ENCODE measurements at places on chromosomes 3 and 15.

DNA sequence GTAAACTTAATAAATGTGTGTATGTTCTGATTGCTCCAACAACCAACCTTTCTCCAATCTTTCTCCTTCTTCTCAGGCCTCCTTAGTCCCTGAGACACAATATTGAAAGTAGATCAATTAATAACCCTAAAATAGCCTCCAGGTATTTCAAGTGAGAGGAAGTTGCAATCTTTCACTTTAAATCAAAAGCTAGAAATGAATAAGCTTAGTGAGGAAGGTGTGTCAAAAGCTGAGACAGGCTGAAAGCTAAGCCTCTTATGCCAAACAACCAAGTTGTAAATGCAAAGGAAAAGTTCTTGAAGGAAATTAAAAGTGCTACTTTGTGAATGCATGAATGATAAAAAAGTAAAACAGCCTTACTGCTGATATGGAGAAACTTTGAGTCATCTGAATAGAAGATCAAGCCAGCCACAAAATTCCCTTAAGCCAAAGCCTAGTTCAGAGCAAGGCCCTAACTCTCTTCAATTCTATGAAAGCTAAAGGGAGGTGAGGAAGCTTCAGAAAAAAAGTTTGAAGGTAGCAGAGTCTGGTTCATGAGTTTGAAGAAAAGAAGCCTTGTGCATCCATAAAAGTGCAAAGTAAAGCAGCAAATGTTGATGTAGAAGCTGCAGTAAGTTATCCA is 38.6 kb downstream of the CCDC80 start:
- DNase-seq: no peak

DNA sequence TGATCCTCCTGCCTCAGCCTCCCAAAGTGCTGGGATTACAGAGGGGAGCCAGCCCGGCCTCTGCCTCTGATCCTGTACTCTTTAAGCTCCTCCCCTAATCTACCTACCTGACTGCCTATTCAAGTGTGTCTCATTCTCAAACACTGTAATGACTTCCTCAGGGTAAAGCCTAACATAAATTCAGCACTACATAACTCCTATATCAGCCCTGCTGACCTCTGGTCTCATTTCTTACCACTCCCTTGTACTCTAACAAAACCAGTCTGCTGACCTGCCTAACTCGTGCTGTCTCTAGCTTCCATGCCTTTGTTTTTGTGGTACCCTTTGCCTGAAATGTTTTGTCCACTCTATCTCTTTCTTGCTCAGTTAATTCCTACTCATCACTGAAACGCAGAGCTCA is 172.1 kb upstream of the IL12A start:
- DNase-seq: no peak

GRCh38 chr3:14481018-14481645 is 59.0 kb downstream of the GRIP2 start:
- DNase-seq: no peak

DNA sequence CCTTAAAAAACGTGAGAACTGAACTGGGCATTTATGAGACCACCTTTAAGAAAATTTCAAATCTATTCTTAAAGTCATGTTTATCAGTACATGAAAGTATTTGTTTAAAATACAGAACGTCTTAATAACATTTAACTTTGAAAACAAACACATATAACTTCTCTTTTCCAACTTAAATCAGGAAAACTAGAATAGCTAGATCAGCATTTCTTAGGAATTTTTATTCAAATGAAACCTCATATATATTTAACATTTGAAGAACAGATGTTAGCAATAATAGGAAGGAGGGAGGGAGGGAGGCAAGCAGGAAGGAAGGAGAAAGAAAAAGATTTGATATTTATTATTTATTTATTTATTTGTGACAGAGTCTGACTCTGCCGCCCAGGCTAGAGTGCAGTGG is 120.2 kb downstream of the NR1I2 start:
- DNase-seq: no peak

DNA sequence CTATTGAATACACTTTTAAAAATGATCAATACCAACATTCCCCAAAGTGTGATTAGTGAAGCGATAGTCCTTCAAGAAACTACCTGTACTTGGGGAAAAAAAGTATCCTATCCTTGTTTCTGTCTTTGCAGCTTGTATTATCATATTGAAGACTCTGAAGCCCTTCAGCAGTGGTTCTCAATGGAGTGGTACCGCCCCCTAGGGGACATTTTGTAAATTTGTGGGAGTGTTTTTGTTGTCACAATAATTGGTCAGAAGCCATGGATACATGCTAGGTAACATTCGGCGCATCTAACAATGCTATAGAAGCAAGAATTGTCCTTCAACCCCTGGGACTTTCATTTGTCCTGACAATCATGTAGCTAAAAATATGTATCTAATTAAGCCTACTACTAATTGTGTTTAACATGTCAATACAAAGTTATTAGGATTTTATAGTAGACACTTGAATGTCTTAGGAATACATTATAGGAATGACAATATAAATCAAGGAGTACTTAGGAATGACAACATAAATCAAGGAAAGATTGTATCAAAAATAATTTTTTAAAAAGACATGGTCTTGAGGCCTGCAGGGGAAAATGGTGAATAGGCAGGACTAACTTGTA is 53.7 kb downstream of the NMD3 start:
- DNase-seq: peak; percentile 13

GRCh38 chr15:64622410-64623260 is 152.8 kb downstream of the RBPMS2 start:
- DNase-seq: no peak

- DNase-seq: no peak
These were observed 34.2 kb upstream of the SSUH2 start for GRCh38 chr3:8678751-8679150.

- DNase-seq: no peak
These were observed 6.1 kb downstream of the GRAMD1C start for GRCh38 chr3:113844622-113845222.

GRCh38 chr3:67657192-67657591 is 2.8 kb upstream of the SUCLG2 start:
- DNase-seq: no peak

- no peak for DNase-seq
These were observed 109.4 kb upstream of the C15orf61 start for GRCh38 chr15:67411486-67411885.

DNA sequence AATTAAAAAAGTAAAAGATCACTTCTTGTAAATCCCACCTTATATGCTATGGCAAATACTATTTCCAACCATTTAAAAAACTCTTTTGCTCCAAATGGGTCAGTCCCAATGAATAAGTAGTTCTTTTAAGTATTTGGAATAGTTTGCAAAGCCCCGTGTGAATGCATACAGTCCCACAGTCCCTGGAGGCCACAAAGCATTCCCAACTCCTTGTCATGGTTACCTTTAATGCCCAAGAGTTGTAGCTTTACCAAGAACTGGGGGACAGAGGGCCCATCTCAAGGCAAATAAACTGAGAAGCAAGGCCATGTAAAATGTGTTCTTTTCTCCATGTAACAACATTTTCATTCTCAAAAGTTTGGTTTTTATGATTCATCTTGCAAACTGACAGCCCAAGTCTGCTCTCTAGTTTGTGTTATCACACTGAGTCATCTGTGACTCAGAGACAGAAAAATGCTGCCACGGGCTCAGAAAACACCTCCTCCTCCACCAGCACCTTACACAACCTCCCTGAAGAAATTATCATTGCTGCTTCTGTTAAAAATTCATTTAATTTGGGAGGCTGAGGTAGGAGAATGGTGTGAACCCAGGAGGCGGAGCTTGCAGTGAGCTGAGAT is 336.2 kb downstream of the ERC2 start:
- DNase-seq: no peak

DNA sequence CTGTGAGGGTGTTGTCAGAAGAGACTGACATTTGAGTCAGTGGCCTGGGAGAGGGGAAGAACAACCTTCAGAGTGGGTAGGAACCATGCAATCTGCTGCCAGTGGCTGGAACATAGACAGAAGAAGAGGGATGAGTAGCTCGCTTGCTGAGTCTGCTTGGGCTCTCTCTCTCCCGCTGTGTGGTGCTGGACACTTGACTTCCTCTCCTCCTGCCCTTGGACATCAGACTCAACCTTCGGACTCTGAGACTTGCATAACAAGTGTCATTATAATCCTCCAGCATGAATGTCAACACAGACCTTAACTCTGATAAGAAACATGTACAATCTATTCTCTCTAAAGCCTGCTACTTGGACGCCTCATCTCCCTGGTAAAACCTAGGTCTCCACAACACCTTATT is 5.9 kb upstream of the NMD3 start:
- no peak for DNase-seq

- DNase-seq: no peak
These were observed 3.1 kb downstream of the CHST13 start for GRCh38 chr3:126527006-126527405.

DNA sequence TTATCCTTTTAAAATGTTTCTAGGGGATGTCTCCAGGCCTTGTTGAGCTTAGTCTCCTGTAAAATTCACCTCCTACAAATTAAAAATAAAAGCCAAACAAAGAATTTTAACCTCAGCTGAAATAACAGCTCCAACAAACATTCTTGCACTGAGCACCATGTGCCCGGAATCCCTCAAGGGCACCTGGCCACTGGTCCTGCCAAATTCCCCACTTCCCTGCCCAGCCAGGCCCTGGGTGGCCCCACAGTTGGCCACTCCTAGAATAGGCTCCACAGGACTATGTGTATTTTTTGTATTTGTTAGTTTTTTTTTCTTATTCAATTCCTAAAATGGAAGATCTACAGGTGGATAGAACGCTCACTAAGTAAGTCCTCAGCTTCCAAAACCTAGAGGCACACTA is 33.1 kb upstream of the PLA2G4E start:
- DNase-seq: no peak

- no peak for DNase-seq
These were observed 241.4 kb downstream of the NFKBIZ start for GRCh38 chr3:102090721-102091045.

DNA sequence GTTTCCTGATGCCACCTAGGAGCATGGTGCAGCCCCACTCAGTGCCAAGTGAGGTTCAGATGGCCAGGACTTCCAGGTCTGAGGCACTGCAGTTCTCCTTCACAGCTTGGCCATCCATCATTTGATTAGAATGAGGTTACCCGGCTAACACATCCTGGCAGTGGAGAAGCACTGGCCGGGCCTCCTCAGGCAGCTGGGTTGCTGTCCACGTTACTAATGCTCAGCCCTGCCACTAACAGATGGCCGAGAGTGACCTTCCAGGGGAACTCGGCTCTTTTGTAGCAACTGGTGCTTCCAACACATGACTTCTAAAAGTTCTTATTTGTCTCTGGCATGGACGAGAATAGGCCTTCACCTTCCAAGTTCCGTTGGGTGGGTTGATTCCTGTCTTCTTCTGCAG is 204.6 kb upstream of the CFAP20DC start:
- DNase-seq: no peak

DNA sequence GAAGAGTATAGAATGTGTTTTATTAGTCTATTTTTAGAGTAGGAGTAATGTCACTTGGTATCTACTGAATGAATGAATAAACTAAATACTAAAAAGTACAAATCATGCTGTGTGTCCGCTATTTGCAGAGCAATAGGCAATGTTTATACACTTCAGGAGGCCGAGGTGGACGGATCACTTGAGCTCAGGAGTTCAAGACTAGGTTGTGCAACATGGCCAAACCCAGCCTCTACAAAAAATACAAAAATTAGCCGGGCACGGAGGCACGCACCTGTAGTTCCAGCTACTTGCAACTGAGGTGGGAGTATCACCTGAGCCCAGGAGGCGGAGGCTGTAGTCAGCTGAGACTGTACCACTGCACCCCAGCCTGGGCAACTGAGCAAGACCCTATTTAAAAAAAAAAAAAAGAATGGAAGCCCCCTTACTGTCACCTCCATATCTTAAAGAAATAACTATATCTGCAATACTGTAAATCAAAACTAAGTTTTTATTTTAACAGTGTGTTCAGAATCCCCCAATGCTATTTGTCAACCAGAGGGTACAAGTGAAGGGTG is 98.4 kb downstream of the DHX30 start:
- no peak for DNase-seq

- no peak for DNase-seq
These were observed 14.1 kb downstream of the LACTB start for GRCh38 chr15:63135804-63136203.

DNA sequence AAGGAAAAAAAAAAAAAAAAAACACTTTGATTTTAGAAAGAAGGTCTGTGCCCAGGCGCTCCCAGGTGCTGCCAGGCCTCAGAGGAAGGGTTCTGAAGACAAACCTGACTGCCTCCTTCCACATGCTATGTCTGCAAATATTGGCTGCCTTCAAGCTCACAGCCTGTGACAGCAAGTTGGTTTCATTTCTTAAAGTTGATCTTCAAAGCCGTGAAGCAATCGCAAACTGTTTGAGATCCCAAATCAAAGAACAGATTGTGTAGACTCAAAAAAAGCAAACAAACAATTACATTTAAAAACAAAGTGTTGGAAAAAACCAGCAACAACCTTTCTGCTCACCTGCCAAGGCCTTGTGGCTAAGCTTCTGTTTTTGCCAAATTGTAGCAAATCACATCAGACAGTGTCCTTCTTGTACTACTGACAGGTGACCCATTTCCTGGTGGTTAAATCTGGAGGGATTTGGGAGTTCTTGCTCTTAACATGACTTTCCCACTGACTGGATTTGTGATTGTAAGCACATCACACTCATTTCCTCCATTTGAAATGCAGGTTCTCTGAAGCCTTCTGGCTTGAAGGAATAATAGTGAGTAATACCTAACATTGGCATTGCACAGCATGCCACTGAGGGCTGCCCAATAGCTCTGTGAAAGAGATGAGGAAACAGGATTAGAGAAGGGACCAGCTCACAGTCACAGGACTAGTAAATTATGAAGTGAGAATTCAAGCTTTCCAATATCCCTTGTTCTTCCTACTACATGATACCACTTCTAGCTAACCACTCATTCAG is 502.4 kb downstream of the LPP start:
- DNase-seq: no peak

DNA sequence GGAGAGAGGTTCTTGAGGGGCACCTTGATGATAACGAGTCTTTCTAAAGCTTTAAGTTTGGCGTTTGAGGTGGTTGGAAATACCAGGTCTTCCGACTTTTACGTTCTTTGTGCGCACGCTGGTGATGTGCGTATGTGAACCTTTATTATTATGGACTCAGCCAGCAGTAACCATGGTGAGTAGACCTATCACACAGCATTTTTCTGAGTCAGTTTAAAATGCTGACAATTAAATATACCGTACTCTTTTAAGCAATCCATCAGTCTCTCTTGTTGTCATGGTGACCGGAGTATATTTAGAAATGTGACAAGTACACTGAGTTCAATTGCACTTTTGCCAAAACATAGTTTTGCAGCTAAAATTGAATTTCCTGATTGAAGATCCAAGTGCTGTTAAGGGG is 172.2 kb downstream of the LPP start:
- DNase-seq: no peak

DNA sequence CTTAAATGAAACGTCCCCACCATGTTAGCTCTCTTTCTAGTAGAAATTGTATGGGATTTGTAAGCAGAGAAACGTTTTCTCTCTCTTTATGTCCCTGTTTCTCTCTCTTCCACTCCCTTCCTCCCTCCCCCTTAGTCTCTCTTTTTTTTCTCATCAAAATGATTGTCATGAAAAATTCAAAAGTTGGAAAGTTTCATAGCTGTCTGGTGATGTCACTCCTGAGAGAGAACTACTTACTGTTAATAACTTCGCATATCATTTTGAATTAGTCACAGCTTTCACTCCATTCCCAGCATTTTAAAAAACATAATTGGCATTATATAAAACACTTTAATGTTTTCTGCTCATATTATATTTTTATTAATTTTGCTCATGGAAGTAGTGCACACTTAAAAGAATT is 331.1 kb downstream of the C3orf38 start:
- no peak for DNase-seq
